ENCODE measurements at places on chromosomes 12 and 14.

DNA sequence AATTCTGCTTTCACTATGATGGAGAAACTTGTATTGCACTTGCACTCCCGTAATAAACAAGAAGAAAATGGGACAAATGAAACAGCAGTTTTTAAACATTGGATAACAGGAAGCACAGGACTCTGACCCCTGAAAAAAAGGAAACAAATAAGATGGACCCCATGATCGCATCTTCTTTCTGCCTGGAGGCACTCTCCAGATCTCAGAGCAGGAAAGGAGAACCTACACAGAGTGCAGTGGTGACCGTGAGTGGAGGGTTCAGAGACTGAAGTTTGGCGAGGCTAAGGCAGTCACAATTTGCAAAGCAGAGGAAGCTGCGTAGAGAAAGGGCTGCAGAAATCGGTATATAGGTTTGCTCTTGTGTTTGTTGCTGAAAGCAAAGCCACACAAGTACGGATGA is 6.1 kb upstream of the FGF6 start:
- no peak for DNase-seq

- DNase-seq = no peak
Observed at GRCh38 chr14:60090864-60091519, 731 bp upstream of the PCNX4 start.

DNA sequence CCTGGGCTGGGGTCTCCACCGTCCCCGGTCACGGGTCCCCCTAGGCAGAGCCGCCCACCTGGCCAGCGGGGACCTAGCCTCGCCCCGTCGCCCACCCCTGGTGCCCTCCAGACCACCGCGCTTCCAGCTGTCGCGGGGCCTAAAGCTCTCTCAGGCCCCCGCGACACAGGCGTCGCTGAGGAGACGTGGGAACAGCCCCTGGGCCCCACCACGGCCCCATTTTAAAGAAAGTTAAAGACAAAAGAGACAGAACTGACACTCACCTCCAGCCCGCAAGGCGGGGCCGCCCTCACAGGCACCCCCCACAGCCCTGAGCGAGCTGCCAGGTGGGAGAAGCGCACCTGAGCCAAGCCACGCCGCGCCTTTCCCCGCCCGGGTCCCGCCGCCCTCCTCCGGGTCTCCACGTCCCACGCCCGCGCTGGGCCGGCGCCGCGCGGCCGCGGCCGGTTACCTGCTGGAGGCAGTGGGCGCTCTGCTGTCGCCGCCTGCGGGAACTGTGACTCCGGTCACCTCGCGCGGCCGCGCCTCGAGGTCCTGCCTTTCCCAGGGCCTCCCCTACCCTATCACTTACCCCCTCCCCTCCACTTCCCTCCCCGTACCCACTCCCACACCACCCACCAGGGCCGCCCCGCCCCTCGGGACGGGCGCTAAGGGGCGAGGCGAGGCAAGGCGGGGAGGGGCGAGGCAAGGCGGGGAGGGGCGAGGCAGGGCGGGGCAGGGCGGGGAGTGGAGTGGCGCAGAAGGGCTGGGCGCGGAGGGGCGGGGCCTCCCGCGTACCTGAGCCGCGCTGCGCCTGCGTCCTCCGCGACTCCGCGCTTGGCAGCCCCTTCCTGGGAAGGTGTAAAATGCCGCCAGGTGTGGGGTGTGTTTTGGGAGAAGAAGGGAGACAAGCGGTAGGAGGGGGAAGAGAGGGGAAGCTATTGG is 31.2 kb downstream of the TC2N start:
- peak; percentile 64 for DNase-seq

DNA sequence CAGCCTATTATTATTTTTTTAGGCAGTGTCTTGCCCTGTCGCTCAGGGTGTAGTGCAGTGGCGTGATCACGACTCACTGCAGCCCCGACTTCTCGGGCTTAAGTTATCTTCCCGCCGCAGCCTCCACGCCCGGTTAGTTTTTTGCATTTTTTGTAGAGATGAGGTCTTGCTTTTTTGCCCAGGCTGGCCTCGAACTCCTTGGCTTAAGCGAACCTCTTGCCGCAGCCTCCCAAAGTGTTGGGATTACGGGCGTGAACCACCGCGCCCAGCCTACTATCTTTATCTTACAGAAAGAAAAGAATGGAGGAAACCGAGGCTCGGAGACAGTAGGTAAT is 507 bp upstream of the PTPN11 start:
- no peak for DNase-seq

DNA sequence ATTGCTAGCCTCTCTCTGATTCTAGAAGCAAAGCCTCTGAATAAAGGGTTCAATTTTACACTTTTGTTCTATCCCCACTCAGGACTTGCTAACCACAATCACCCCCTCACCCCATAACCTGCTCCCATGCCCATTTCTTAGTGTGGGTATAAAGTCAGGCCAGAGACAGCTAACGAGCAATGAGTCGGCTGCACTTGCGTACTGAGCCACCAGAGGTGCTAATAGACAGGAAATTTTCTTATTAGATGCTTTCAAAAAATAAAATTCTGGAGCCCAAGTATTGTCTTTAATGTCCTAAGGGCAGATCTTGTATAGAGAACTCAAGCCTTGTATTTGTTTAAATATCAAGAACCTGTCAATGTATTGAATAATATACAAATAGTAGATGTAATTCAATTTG is 256.9 kb downstream of the SYT1 start:
- DNase-seq = no peak

DNA sequence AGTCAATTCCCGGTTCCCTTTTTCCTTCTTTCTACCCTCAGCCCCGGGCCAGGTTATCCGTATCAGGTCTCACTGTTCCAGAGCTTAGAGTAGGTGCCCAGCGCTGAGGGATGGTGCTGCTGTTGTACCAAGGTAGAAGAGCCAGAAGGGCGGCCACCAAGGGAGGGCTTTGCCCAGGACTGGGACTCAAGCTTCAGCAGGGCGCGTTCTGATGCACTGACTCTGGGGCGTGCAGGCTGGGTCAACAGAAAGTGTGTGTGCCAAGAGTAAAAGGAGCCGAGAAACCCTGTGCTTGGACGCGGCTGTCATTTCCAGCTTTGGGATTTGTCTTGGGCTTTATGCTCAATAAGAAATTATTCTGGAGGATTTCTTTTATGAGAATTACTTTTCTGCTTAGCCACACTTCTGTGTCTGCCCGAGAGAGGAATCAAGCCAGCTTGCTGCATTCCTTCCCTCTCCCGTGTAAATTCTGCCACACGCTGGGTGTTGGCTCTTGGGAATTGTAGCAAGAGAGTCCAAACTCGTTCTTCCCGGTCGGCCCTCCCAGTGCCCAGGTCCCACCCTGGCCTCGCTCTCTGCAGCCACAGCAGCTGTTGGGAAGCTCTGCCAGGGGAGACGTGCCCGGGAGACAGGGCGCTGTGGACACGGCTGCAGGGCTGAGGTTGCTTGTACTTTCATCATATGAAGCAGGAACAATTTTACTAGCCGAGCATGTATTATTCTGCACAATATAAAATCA is 98.0 kb downstream of the FBXL14 start:
- DNase-seq = no peak

- no peak for DNase-seq
Observed at GRCh38 chr14:75252254-75252837, 26.3 kb upstream of the FOS start.

DNA sequence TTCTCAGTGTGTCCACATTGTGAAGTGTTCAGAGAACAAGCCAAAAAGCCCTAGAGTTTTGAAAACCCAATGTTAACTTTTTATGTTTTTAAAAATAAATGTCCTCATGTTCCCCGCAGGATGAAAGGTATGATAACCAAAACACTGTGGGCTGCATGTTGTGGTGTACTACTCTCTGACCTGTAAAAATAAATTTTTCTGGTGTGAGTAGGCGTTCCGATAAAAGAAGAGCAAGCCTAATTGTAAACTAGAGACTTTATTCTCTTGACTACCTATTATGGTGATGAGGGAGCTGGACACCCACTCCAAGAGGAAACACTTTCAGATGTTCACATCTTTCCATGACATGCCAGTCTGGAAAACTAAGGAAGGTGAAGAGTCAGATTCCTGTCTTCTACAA is 18.2 kb downstream of the PTGER2 start:
- no peak for DNase-seq

GRCh38 chr12:130331146-130331545 is 6.5 kb upstream of the PIWIL1 start:
- no peak for DNase-seq

- no peak for DNase-seq
Observed at GRCh38 chr12:240566-240965, 22.1 kb downstream of the SLC6A13 start.

DNA sequence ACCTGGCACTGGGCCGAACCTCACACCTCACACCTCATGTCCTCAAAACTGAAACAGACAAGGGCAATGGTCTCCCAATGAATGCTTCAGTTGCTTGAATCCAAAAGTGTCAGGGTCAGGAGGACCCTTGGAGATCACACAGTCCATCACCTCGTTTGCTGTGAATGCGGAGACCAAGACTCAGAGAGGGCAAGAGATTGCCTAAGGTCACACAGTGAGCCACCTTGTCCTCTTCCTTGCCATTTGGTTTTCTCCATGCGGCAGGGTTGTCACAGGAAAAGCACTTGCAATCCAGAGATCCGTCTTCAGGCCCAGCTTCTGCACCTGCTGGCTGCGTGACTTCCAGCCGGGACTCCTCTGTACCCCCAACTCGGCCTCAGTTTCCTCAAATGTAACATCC is 28.0 kb downstream of the MVK start:
- DNase-seq = no peak

DNA sequence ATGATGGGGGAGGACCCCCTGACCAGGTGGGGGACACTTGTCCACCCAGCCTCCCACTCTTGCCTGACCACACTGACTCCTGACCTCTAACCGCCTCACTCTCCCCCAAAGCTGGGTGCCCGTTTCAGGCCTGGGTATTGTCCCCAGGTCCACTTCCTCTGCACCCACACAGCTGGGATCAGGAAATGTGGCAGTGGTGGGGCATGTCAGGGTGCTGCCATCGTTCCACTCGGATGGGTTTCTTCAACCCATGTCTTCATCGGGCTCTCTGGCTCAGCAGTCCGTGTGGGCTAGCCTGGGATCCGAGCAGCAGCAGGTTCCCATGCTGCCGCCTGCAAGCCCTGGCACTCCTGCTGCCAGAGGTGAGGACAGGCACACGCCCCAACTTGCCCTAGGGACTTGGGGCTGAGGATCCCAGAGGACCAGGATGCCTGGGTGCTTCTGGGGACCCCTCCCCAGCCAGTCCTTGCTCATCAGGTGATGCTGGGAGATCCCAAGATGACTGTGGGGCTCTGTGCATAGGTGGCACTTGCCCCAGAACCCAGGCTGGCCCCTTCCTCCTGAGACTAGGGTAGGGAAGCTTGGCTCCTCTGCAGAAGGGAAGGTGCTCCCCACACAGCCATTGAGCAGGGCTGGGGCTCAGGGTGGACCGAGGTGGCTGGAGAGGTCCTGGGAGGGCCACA is 2.9 kb upstream of the CLBA1 start:
- no peak for DNase-seq

GRCh38 chr12:51240971-51241370 is 2.3 kb downstream of the DAZAP2 start:
- DNase-seq = no peak

- DNase-seq = no peak
Observed at GRCh38 chr12:5988088-5988487, 43.0 kb upstream of the ANO2 start.

DNA sequence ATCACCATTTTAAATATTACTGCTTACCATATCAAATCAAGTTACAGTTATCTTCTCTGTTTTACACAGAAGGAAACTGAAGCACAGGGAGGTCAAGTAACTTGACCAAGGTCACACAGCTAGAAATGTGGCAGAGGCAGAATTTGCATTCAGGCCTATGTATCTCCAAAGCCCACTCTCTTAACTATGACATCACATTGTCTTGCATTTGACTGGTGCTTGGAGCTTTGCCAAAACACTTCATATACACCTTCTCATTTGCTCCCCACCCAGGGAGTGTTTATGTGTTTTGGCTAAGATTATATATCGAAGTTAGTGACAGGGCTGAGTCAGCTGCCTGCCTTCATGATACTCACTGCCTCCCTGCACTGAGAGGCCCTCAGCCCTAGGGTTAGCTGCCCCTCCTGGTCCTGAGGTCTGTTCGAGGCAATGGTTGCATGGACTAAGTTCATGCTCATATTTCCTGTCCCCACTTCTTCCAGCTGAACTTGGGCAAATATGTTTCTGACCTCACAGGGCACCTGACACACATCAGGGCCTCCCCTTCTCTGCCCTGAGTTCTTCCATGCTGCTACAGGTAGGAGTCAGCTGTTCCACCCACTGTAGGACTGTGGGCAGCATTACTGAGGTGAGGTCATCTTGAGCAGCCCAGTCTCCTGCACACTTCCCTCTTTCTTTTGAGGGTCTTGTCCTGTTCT is 1.8 kb downstream of the GALNT6 start:
- DNase-seq = no peak

- no peak for DNase-seq
Observed at GRCh38 chr12:113479590-113480335, 8.1 kb upstream of the LHX5 start.
